ENCODE measurements at places on chromosomes 13 and 19.

DNA sequence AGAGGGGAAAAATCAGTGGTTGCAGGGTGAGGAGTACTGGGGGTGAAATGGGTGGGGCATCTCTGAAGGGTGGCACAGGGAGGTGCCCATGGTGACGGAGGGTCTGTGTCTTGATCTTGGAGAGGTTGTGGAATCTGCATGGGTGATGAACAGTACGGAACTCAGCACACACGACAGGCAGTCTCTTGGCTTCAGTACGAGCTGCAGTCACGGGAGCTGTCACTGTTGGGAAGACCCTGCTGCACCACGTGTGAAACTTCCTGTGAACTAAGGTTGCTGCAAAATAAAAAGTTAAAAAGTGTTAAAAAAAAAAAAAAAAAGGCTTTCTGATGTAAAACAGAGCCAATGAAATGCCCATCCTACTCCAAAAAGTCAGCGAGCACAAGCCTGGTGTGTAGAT, 34.3 kb downstream of the TEX29 start:
- no peak for DNase-seq

- DNase-seq, result no peak
Measured at GRCh38 chr13:91660076-91660415, 261.6 kb downstream of the GPC5 start.

DNA sequence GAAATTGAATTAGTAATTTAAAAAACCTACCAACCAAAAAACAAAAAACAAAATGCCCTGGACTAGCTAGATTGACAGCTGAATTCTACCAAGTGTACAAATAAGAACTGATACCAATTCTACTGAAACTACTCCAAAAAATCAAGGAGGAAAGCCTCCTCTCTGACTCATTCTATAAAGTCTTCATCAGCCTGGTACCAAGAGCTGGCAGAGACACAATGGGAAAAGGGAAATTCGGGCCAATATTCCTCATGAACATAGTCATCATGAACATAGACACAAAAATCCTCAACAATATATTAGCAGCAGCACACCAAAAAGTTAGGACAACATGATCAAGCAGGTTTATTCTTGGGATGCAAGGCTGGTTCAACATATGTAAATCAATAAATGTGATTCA, 2667.7 kb upstream of the PCDH20 start:
- no peak for DNase-seq

GRCh38 chr13:90428522-90429210, 918.8 kb upstream of the MIR17HG start:
- no peak for DNase-seq

DNA sequence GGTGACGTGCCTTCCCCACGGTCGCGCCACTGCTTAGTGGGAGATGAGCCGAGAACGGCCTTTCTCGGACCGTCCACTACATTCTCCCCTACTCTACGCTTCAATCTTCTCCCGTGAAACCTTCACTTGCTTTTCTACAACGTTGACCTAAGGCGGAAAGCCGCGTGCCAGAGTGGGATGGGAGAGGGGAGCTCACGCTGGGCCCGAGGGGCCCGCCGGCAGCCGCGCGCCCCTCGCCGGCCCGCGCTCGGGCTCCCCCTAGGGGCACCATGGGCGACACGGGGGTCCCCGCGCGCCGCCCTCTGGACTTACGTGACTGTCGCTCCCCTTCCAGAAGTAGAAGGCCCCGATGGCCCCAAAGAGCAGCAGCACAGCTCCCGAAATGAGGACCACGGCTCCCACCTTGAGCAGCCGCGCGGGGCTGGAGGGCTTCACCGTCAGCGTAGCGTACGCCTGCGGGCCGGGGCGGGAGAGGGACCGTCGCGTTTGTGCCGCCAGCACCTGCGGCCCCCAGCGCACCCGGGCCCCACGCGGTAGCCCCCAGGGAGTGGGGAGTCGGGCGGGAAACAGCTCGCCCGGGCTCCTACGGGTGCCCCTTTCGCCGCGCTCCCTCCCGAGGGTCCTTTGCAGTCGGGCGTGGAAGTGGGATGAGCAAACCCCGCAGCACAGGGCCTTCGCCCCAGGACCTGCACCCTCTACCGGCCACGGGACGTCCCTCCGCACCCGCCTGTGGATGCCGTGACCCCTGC, 727 bp downstream of the CNMD start:
- peak; percentile 20 for DNase-seq

DNA sequence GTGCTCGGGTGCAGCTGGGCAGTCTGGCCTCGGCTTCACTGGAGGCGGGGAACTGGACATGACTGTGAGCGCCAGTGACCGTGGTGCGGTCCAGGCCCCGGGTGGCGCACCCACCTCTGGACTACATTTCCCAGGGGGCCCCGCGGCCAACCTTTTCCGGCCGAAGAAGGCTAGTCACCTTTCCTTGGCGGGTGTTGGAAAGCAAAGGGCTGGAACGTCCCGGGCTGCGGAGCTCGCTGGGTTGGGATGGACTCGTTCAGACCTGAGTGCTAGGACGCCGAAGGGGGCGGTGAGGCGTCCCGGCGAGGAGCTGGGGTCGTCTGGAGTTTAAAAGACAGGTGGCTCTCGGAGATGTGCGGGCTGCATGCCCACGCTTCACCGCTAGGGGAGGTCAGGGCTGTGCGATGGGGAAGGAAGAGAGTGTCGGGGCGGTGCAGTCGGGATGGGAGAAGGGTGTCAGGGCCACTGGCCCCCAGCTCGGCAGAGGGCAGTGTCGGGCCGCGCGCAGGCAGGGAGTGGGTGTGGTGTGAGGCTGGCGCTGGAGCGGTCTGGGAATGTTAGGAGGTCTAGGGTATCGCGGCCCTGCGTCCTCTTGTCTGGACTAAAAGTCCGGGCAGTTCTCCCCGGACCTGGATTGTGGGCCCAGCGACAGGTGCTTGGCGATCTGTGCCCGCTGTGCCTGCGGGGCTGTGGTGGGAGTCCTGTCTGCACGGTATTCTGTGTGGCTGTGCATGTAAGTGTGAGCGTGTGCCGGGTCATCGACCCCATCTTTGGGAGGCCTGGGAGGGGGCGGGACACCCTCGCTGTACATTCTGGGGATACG, 57.1 kb downstream of the ZNF568 start:
- peak; percentile 36 for DNase-seq

- no peak for DNase-seq
Measured at GRCh38 chr13:43114504-43114903, 91.1 kb downstream of the DNAJC15 start.

- no peak for DNase-seq
Measured at GRCh38 chr19:53961523-53962356, 997 bp upstream of the CACNG8 start.

GRCh38 chr19:31372246-31372781, 23.1 kb upstream of the TSHZ3 start:
- DNase-seq, result no peak

- no peak for DNase-seq
Measured at GRCh38 chr13:107067381-107067780, 499.4 kb upstream of the ARGLU1 start.

GRCh38 chr19:33346665-33347064, 26.8 kb upstream of the CEBPG start:
- no peak for DNase-seq

- DNase-seq, result no peak
Measured at GRCh38 chr13:60646620-60647019, 249.6 kb downstream of the TDRD3 start.

DNA sequence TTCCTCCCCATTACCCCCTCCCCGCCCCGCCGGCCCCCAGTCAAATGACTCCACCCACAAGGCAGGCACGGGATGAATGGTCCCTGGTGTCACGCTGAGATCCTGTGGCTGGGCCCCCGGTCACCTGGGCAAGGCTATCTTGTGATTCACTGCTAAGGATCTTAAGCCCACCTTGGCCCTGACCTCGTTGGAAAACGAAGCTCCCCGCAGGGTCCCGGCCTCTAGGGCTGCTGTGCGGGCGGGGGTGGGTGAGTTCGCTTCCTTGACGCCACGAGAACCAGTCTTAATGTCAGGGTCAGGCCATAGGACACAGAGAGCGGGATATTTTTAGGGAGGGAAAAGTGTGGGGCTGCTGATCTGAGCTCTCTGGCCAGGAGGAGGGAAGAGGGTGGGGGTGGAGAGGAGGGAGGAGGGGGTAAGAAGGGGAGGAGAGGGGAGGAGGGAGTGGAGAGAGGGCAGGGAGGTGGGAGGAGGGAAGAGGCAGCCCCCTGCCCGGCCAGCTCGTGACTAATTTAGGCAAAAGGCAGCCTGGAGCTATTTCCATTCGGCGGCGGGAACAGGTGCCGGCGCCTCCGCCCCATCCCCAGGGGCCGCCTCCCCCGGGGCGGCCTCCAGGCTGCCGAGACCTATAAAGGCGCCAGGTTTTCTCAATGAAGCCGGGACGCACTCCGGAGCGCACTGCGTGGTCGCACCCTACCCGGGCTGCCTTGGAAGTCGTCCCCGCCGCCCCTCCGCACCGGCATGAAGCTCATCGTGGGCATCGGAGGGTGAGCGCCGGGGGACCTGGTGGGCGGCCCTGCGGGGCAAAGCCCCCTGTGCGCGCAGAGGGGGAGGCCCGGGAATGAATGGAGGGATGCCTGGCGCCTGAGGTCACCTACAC, at the start of gene NMRK2:
TSS of gene NMRK2 (plus strand) at position 139 of the 880 bp plus-strand sequence. CDS start at position 742, 603 bp downstream.
- no peak for DNase-seq

DNA sequence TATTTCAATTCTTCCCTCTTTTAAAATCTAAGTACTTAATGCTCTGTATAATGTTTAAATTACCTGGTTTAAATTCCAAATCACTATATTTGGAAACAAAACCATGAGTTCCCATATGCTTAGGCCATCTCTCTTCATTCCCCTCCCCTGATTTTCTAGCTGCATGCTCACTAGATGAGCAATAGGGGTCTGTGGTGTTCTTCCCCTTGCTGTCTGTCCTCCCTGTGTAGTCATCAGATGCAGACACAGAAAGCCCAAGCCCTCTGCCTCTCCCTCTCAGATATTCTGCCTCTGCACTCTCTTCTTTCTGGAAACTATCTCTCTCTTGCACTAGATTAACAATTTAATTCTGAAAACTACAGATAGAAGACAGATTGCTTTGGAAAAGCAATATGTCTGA, 1730.2 kb downstream of the OLFM4 start:
- DNase-seq, result no peak

DNA sequence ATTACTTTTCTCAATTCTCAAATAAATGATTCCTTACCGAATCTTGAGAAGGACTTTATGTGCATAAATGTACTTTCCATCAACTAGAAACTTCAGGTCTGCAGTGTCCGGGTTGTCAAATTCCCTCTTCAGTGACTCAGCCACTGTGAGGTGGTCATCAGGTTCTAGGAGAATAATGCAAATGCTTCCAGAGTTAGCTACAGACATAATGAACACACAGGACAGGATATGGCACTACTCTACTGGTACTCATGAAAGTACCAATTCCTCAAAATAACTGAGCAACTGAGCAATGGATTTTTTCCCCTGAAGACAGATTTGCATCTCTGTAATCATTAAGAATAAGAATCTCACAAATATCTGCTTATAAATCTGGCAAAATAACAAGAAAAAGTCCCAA, 31.2 kb downstream of the RCBTB2 start:
- DNase-seq, result no peak

DNA sequence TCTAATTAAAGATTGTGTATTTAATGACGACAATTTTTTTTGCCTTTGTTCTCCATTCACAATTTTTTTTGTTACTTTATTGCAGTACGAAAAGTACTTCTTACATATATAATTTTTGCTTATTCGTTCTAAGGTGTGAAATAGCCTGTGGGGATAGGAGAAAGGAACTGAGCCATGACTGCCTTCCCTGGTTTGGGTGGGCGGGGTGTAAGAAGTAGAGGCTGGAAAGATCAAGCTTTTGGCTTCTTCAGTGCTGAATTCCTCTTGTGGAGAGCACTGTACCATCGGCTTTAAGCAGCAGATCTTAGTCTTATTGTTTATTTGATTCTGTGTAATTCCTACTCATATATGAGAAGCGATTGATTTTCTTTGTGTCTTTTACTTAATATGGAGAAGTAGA, 115.8 kb downstream of the NBEA start:
- DNase-seq, result no peak

DNA sequence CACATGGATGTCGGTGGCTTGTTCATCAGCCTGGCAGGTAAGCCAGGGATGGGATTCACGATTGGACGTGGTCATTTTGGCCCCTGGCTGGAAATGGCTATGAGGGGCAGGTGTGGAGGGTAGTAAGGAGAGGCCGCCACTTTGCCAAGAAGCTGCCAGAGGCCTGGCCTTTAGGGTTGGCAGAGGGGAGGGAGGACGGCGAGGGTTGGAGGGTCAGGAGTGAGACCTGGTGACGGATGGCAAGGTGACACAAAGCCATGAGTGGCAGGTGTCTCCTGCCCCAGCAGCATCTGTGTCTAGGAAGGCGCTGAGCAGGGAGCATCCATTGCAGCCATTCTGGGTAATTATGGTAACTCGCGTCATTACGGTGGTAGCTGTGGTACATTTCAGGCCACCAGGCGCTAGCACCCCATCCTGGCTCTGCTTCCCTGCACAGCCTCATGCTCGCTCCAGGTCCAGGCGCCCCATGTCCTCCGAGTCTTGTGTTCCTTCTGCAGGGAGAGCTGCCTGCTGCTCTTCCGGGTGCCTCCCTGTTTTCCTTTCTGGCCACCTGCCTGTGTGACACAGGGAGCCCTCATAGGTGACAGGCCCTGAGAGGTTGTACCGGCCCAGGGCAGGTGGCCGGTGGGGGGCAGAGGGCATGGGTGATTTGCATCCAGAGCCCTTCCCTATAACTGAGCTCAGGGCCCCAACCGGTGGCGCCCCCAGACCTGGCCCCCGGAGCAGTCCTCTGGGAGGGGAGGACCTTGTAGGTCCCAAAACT, 4.2 kb downstream of the SSBP4 start:
- no peak for DNase-seq

- no peak for DNase-seq
Measured at GRCh38 chr19:13684021-13684420, 80.3 kb upstream of the MRI1 start.

- DNase-seq, result no peak
Measured at GRCh38 chr19:30009013-30009412, 67.0 kb downstream of the URI1 start.

DNA sequence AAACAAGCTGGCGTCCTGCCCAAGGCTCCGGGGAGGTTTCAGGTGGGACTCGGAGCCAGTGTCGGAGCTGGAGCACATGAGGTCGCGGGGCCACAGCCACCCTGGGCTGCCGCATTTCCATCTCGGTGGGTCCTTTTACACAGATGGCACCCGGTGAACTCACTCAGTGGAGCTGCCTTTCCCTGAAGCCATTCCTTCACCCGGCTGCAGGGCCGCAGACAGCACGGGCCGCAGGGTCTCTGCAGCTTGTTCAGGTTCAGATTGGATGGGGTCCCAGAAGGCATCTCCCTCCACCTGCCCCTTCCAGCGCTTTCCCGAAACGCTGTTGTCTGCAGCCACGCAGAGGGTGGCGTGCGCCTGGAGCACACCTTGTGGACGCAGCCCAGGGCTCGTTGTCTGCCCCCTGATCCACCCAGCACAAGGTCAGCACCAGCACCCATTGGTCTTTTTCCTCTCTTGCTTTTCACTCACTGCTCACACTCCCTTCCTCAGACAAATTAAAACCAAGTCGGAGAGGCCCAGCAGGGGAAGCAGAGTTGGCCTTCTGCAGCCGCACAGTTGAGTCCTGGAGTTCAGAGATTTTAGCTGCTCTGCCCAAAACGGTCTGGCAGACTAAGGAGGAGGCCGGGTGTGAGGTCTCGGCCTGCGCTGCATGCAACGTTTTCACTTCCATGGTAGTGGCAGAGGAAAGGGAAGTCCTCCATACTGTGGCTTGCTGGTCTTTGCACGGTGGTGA, 18.1 kb downstream of the MCF2L start:
- no peak for DNase-seq

GRCh38 chr19:17933414-17934129, 757 bp downstream of the CCDC124 start:
- DNase-seq, result no peak

GRCh38 chr13:105202354-105202753, 1333.1 kb downstream of the EFNB2 start:
- DNase-seq, result no peak

- DNase-seq, result no peak
Measured at GRCh38 chr13:33379608-33380007, 94.1 kb upstream of the STARD13 start.

GRCh38 chr19:12759686-12760085, 8.1 kb downstream of the BEST2 start:
- DNase-seq, result no peak

Data from activated CD8-positive, alpha-beta memory T cell treated with anti-CD3 and anti-CD28 coated beads for 1 hour (primary cell).